Activated B cell treated with CpG ODN at 0.5 μM for 24 hours (primary cell): ENCODE measurements at places on chromosomes 5 and 9. TPM values are rescaled to one million over a fixed set of nuclear protein-coding genes. Genes with fewer than 3 reads are reported as not detected.
A peak's percentile ranks its signal among the peaks of the same experiment; 100 is the strongest.

The FEM1C gene
- total RNA-seq = 19.1 and 19.8 TPM in 2 replicates

The PITX1 gene
- total RNA-seq = not detected in 2 replicates

The SLC9A3 gene
- 0.20 and 0.42 TPM in 2 replicates for total RNA-seq

The SHC3 gene
- total RNA-seq = not detected in 2 replicates

The CHSY3 gene
- total RNA-seq = not detected in 2 replicates

DNA sequence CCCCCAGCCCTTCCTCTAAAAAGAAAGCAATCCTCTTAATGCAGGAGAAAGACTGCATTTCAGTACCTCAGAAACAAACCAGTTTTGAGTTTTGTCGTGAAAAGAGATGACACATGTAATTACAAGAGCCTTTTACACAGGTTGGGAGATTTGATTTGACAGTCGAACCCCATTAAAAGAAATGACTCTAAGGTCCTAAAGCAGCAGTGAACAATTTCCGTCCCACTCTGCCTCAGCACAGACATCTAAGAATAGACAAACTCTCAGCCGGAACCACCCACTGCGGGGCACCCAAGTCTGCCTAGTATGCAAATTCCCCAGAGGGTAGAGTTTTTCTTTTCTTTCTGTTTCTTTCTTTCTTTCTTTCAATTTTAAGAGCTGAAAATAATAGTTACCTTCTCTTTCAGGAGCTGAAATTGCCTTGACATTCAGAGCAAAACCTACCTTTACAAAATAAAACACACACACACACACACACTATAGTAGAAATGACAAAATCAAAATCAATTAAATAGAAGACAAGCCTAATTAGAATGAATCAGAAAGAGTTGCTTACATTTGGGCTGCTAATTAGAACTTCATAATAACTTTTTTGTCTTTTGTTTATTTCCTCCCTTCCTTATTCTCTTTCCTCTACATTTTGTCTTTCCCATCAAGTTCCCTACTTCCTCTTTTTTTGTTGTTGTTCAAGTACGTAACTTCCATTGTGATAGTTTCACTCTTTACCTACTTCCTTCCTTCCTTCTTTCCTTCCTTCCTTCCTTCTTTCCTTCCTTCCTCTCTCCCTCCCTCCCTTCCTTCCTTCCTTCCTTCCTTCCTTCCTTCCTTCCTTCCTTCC lies 65.1 kb downstream of the BASP1 start:
- DNase-seq = peak; percentile 52

DNA sequence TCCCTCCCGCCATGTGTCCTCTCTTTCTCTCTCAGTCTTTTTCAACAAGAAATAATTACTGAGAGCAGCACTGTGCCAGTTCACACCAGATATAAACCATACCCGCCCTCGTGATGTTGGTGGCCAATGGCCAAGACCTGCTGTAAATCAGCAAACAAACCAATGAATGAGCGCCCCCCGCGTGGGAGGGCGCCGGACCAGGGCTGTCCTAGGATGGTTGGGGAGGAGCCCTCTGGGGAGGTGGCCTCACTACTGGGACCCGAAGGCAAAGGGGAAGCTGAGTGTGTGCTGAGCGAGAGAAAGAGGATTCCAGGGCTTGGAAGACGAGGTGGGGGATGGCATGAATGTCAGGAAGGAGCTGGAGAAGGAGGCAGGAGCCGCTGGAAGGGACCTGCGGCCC lies 51.2 kb upstream of the BARHL1 start:
- no peak for DNase-seq

DNA sequence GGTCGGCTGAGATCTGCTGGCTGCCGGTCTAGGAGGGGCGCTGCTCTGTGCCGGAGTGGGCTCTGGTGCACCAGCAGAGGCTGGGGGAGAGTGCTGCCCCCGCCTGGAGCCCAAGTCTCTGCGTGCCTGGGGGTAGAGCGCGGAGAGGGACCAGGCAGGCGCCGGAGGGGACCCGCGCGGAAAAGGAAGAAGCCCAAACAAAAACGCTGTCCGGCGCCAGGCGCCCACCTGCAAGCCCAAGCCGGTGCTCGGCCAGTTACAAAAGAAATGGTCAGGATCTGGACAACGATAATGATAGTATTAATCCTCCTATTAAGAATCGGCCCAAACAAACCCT lies 571 bp upstream of the S1PR3 start:
- DNase-seq = no peak

DNA sequence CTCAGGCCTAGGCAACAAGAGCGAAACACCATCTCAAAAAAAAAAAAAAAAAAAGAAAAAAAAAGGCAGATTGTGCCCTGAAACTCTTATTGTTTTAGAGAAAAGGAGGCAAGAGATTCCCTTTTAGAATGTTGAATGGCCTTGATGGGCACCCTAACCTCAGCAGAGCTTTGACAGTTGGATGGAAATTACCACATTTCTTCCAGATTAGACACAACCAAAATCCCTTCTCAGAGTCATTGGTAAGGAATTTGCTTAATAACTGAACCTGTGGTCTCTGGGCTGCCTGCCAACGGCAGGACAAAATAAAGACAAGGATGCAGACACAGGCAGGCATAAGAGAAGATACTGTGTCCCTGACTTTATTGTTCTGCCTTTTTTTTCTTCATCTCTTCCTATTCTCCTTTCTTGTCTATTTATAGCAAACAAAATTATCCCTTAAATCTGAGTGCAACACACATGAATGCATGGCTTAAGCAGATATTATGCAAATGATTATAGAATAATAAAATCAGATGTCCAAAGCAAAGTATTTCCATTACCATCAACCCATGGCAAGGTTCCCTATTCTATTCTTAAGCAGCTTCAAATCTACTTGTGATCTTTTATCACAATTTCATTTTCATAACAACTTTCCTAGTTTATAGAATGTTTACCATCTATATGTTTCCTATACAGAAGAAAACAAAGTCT lies 37.3 kb upstream of the TRIO start:
- DNase-seq = no peak

- DNase-seq = no peak
Measured at GRCh38 chr5:167937635-167937998, 353.8 kb upstream of the WWC1 start.

DNA sequence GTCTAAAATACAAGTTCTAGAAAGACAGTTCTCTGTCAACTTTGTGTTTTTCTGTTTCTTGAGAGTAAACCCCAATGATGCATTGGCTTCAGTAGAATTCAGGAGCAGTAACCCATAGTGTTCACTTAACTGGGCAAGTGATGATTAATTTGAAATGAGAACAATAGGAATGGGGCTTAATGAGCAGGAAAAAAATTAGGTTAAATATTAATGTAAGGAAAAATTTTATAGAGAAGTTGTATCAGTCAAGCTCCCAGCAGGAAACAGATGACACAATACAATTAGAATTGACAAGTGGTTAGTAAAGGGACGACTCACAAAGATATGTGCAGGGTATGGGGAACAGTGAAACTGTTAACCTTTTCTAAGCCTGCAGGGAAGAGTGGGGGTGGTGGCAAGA lies 38.2 kb downstream of the ENTREP1 start:
- no peak for DNase-seq

DNA sequence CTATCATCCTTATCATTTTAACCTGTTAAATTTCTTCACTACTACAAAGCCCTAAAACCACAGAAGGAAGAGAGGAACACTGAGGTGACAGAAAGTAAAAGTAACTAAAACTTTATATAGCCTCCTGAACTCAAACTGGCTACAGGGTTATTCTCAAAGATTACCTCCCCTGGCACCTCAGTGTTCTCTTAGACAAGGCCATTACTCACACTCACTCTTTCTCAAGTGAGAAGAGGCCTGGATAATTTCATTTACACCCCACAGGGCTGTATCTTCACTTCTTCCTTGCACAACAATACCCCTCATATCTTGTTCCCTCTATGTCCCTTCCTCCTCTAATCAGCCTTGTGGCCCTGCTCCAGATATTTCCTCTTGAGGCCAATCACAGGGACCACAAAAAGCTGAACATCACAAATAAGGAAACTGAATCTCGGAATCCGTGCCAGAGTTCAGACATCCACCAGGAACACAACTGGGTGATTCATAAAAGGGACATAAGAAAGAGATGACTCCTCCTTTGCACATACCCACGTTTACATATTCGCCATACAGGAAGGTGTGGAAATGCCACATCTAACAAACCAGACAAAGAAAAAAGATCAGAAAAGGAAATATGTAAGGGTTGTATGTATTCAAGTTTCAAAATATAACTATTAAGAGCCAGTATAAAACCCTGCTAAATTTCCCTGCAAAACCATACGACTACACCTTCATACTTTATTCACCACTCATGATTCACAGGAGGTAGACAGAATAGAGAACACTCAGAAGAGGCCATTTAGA lies 1.7 kb upstream of the KLHL3 start:
- no peak for DNase-seq

DNA sequence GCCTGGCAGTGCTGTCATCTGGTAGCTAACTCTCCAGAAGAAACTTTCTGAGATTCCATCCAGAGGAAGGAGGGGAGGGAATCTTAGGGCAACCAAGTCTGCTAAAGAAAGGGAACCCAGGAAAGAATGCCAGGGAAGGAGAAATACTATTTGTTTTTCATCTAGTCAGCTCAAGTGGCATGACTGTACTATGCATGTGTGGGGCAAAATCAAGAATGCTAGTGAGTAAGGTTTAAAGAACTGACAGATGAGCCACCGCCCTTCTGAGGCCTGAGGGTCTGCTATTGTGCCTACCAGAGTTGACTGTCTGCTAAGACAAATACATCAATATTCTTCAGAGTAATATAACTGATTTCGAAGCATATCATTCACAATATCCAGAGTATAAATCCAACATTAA lies 204.2 kb downstream of the SLC12A2 start:
- no peak for DNase-seq

- no peak for DNase-seq
Measured at GRCh38 chr5:169917500-169917899, 62.8 kb downstream of the INSYN2B start.

DNA sequence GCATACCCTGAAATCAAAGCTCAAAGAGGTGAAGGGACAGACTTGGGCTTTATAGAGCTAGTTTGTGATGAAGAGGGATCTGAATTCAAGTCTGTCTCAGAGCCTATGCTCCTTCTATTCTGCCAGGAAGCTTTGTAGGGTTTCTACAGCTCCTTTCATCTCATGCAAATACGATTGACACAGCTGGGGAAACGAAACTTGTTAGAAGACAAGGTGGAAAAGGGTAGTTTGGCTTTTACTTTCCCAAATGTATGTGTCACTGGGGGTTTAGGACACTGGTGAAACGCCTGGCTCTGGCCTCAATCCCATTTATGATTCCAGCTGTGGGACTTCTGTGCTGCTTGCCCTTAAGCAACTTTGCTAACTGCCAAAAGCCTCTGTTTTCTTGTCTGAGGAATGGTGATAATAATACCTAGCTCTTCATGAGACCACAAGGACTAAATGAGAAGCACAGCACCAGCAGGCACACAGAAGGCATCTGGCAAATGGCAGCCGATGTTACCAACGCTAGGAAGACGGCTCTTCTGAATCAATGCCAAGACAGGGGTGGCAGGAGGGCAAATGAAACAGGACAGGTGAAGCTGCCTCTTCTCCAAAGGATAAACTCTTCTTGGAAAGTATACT lies 70.3 kb upstream of the EQTN start:
- DNase-seq = no peak

DNA sequence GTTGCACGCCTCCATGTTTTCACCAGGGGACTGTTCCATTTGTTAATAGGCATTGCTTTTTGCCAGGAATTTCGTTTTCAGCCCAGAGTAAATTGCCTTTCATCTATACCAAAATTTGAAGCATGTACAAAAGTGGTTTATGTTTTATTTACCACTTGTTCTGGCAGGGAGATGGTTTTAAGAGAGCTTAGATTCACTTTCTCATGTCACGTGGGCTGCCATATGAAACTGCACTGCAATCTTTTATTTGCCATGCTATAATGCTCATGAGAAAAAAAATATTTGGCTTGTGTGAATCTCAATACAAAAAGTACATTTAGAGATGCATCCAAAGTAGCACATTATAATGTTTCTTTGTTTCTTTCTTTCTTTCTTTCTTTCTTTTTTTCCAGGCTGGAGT lies 284.1 kb upstream of the GRIA1 start:
- DNase-seq = no peak

DNA sequence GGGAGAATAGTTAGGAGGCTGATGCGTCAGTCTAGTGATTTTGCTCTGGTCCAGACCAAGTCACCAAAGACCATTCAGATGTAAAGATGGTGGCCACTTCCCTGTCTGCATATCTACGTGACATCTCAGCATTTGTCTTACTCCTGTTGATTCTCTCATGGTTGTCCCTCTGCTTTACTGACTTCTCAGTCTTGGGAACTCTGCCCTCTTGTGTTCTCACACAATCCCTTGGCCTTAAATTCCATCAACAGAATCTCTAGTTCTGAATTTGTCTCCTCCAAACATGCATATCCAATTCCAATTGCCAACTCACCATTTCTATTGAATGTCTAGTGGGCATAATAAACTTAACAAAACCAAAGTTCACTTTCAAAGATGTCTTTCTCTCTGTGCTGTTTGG lies 147.8 kb downstream of the SLC24A2 start:
- DNase-seq = no peak
